ENCODE measurements at places on chromosomes 2 and 18.

GRCh38 chr2:9018534-9018933 is 15.1 kb upstream of the MBOAT2 start:
- DNase-seq = no peak

DNA sequence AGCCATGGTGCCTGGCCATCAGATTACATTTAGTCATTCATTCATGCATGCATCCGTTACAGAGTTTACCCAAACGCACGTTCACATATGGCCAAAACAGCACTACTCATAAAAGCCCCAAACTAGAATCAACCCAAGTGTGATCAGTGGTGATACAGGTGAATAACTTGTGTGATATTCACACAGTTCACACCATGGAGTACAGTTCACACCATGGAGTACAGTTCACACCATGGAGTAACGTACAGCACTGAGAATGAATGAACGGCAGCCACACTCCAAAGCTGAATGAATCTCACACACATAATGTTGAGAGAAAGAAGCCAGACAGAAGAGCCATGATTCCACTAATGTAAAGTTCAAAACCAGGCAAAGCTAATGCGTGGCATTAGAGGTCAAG is 12.3 kb upstream of the SLC66A3 start:
- no peak for DNase-seq

DNA sequence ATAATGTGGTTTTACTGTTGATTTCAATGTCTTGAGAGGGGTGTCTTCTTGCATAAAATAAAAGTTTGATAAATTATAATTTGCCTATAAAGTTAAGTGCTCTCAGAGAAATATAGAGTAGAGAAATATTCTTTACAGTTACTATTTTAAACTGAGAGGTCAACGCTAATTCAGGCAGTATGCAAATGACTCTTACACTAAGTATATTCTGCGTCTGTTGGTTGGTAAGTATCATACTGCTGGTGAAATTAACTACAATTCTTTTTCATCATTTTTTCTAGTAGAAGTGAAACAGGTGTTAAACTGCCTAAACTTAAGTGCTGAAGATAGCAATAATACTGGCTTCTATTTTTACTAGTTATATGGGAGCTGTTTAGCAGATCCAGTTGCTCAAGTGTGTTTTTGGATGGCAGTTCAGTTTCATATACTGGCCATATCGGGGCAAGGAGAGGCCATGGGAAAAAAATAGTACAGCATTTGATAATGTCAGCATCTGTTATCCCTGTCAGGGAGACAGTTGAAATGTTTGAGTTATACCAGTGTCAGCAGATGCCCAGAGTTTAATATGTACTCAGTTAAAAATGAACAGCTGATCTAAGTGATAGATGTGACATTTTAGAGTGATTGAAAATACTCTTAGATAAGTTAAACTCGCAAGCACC is 86.2 kb downstream of the MIB1 start:
- DNase-seq = no peak

- DNase-seq = no peak
Measured at GRCh38 chr2:196239622-196240587, 68.5 kb upstream of the STK17B start.

- no peak for DNase-seq
Measured at GRCh38 chr2:107989445-107989844, 3.1 kb downstream of the SLC5A7 start.

DNA sequence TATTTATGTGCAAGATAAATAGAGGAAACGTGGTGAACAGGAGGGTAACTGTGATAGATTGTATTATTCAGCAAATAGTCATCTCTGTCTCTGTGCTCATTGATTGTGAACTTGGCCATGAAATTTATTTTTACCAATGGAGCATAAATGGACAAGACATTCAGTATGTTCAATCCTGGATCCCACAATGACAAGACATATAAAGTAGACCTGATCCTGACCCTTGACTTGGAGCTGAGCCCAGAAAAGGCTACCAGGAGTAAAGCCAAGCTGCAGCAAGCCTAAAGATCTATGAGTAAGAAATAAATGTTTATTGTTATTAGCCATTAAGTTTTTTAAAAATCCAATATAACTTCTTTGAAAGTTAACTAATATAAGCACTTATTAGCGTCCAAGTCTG is 531.2 kb downstream of the PIK3C3 start:
- no peak for DNase-seq
